ENCODE measurements at places on chromosomes 3 and 15.

GRCh38 chr15:63556246-63556645, 40.9 kb upstream of the FBXL22 start:
- DNase-seq: no peak

DNA sequence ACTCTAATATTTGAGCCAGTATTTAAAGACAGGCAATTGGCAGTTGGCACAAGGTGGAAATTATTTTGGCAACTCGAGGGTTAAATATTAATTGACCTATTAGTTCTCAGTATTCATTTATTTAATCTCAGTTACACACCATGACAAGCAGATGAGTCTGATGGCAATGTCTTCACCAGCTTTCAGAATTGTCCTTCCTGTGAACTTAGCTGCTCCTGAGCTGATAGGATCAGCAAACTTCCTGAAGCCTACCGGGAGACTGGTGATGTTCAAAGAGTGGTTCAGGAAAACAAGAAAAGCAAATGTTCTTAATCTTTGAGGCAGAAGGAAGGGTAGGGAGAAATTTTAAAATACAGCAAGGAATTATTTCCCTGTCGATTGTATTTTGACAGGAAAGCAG, 522.2 kb downstream of the SOX2 start:
- DNase-seq: no peak

- DNase-seq: peak; percentile 17
Measured at GRCh38 chr15:39685999-39686613, 96.5 kb downstream of the FSIP1 start.

- DNase-seq: no peak
Measured at GRCh38 chr3:193400304-193400703, 21.8 kb upstream of the ATP13A5 start.

- DNase-seq: no peak
Measured at GRCh38 chr15:32849769-32850668, 132.2 kb downstream of the GREM1 start.

- no peak for DNase-seq
Measured at GRCh38 chr3:48118322-48118721, 69.9 kb downstream of the CDC25A start.
